ENCODE measurements at places on chromosomes 2 and 18. TPM values are rescaled to one million over a fixed set of nuclear protein-coding genes. Genes with fewer than 3 reads are reported as not detected.

Gene CXCR1
- total RNA-seq: 0.69 TPM

GRCh38 chr2:132668189-132668823, 1.7 kb downstream of the LYPD1 start:
- H3K4me3 ChIP-seq: peak overlapping the region; percentile 59
- peaks cover 6% of the 10 kb centered on the region for H3K4me1 ChIP-seq
- H3K36me3 ChIP-seq: no peaks in the 10 kb centered on the region

GRCh38 chr2:181440919-181441318, 16.3 kb upstream of the ITGA4 start:
- DNase-seq: no peak
- no peaks in the 10 kb centered on the region for H3K27me3 ChIP-seq
- H3K36me3 ChIP-seq: no peaks in the 10 kb centered on the region

DNA sequence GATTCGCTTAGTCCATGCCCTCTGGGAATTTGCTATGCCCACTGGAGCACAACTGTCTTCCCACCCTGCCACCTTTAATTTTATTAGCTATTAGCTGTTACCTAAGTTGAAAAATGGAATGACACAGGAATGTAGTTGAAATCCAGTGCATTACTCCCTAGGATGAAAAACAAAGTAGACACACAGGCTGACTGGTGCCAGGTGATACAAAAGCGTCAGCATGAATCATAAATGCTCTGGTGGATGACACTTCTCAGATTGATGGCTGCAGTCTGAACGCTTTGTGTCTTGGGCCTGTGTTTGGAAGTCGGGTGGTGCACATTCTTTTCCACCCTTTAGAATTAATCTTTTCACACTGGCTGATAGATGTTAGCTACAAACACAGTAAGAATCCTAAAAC, 802.0 kb downstream of the DCC start:
- no peaks in the 10 kb centered on the region for H3K36me3 ChIP-seq
- no peaks in the 10 kb centered on the region for H3K4me1 ChIP-seq
- no peak overlapping the region for H3K27ac ChIP-seq
- no peak overlapping the region for H3K4me3 ChIP-seq
- DNase-seq: no peak

DNA sequence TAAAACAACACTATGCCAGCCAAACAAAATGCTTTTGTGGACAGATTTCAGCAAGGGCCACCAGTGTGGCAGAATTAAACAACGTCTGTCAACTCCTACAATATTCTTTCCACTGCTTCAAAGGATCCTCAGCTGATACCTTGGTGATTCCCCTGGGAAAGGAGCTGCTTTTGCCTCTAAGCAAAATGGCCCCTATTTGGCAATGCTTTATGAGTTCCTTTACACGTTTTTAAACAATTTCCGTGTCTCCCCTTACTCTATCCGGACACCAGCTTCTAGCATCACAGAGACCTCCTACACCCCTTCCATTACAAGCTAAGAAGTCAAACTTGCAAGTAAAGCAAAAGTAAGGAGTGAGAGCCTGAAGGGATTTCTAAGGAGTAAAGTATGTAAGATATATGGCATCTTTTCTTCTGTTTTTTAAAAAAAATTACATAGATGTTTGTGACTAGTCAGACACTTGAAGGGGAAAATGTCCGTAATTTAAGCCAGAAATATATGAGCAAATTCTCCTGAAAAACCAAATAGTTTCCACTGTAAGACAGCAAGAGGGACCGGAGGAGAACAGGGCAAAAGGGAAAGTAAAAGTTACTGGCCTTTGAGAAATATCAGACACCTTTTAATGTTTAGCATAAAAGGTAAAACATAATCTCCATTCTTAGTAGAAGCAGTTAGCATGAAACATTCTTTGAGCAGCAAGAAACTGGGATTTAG, 1.9 kb downstream of the SOS1 start:
- H3K4me1 ChIP-seq: peaks cover 62% of the 10 kb centered on the region
- peak overlapping the region; percentile 92 for H3K4me3 ChIP-seq
- H3K27me3 ChIP-seq: no peaks in the 10 kb centered on the region
- peak overlapping the region; percentile 94 for H3K27ac ChIP-seq

GRCh38 chr2:149055751-149056150, 17.3 kb downstream of the LYPD6B start:
- H3K4me3 ChIP-seq: no peak overlapping the region
- H3K36me3 ChIP-seq: no peaks in the 10 kb centered on the region

Data from psoas muscle (tissue), 8 donors.